Activated naive CD4-positive, alpha-beta T cell treated with anti-CD3 and anti-CD28 coated beads for 36 hours (primary cell): ENCODE measurements at places on chromosomes 11 and 22.

- H3K4me3 ChIP-seq = no peak overlapping the region
- no peaks in the 10 kb centered on the region for H3K36me3 ChIP-seq
- H3K4me1 ChIP-seq = no peaks in the 10 kb centered on the region
- no peak for DNase-seq
- no peak overlapping the region for H3K27ac ChIP-seq
These were observed 24.1 kb upstream of the MICAL3 start for GRCh38 chr22:18048441-18048898.

GRCh38 chr11:83151274-83151977 lies 5.5 kb upstream of the PCF11 start:
- peaks cover 7% of the 10 kb centered on the region for H3K4me1 ChIP-seq
- DNase-seq = no peak
- no peaks in the 10 kb centered on the region for H3K36me3 ChIP-seq
- no peak overlapping the region for H3K4me3 ChIP-seq

- no peak overlapping the region for H3K4me3 ChIP-seq
- no peaks in the 10 kb centered on the region for H3K4me1 ChIP-seq
- H3K36me3 ChIP-seq = no peaks in the 10 kb centered on the region
- no peak overlapping the region for H3K27ac ChIP-seq
- DNase-seq = no peak
These were observed 735.9 kb downstream of the NTM start for GRCh38 chr11:132106096-132106982.

DNA sequence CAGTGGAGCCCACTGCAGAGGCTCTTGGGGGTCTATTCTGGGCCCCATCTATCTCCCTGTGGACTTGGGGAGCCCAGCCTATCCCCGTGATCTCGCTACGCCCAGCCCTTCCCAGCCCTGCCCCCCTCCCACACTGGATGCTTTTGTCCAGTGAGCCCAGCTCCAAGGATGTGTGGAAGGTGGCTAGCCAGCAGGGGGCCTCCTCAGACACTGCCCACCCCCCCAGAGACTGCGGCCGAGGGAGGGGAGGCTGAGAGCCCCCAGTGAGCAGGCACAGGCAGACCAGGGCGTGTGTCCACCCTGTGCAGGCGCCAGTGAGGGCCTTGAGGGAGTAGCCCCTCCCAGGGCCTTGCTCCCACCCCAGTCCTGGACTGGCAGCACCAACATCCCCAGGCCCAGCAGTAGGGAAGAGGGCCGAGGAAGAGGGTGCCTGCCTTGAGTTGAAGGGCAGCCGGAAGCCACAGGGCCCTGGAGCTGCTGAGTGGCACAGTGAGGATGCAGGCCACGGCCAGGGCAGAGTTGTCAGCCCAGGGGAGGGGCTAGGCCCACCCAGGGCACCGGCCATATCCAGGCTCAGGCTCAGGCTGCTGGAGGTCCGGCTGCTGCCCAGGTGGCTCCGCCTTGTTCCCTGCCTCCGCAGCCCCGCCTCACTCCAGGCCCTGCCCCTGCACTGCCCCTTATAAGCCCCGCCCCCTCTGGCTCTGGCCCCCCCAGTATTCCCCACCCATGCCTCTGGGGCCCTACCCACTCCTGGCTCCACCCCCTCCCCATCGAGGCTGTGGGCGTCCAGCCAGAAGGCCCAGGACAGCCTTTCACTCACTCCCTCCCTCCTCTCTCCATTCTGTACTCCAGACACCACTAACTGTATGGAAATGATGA lies 28.0 kb downstream of the MOB2 start:
- no peaks in the 10 kb centered on the region for H3K4me1 ChIP-seq
- no peaks in the 10 kb centered on the region for H3K36me3 ChIP-seq
- no peak for DNase-seq
- H3K27ac ChIP-seq = no peak overlapping the region

DNA sequence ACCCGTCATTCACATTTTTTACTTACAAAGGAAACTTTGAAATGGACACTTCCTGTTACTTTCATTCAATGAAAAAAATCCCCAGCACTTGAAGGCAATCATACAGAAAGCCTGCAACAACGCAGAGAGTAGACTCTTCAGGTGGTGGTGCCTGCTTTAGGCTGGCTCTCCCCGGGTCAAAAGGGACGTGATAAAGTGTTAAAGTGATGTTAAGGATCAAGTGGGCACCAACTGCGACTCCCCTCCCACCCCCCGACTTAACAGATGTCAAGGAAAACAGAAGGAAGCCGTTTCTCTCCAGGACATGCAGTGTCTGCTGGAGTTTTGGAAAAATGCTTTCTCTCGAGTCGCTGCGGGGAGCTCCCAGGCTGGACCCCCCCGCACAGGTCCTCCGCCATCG lies 414 bp upstream of the PNPLA3 start:
- H3K4me3 ChIP-seq = peak overlapping the region; percentile 61
- no peaks in the 10 kb centered on the region for H3K36me3 ChIP-seq
- peak; percentile 18 for DNase-seq
- peaks cover 4% of the 10 kb centered on the region for H3K4me1 ChIP-seq
- H3K27ac ChIP-seq = no peak overlapping the region

- no peak overlapping the region for H3K27ac ChIP-seq
- H3K36me3 ChIP-seq = peaks cover 10% of the 10 kb centered on the region
- H3K4me1 ChIP-seq = no peaks in the 10 kb centered on the region
- H3K27me3 ChIP-seq = no peaks in the 10 kb centered on the region
These were observed 51.2 kb upstream of the MYO18B start for GRCh38 chr22:25690798-25691197.

GRCh38 chr11:84906995-84907394 lies 720.1 kb downstream of the DLG2 start:
- no peak overlapping the region for H3K4me3 ChIP-seq
- DNase-seq = no peak
- H3K27ac ChIP-seq = no peak overlapping the region
- no peaks in the 10 kb centered on the region for H3K27me3 ChIP-seq

DNA sequence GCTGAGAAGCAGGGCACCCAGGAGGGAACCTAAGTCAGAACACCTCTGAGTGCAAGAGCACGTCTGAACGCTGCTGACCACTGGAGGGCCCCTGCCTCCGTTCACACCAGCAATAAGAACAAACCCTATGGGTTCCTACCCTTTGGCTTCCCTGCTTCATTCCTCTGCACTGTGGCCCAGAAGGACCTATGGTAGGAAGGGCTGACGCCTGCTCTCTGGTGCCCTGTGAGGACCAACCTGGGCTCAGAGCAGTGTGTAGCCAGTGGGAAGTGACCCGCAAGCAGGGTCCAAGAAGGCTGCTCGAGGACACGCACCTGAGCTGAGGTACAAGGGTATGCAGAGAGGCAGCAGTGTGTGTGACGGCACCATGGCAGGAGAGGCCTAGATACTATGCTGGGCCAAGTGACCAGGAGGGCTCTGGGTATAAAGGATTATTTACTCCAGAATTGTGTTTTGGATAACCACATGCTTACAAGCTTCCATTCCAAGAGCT lies 68.8 kb upstream of the CLTCL1 start:
- no peak for DNase-seq
- H3K4me1 ChIP-seq = no peaks in the 10 kb centered on the region
- H3K4me3 ChIP-seq = no peak overlapping the region
- H3K36me3 ChIP-seq = peaks cover 30% of the 10 kb centered on the region

- H3K27ac ChIP-seq = peak overlapping the region; percentile 91
- no peaks in the 10 kb centered on the region for H3K27me3 ChIP-seq
- H3K36me3 ChIP-seq = peaks cover 7% of the 10 kb centered on the region
- peak overlapping the region; percentile 95 for H3K4me3 ChIP-seq
These were observed 904 bp downstream of the SLC35F2 start for GRCh38 chr11:107857550-107858216.

GRCh38 chr22:34105461-34106062 lies 185.3 kb upstream of the LARGE1 start:
- no peaks in the 10 kb centered on the region for H3K4me1 ChIP-seq
- H3K36me3 ChIP-seq = no peaks in the 10 kb centered on the region
- peaks cover 11% of the 10 kb centered on the region for H3K27me3 ChIP-seq
- peak; percentile 45 for DNase-seq

- no peaks in the 10 kb centered on the region for H3K27me3 ChIP-seq
- H3K27ac ChIP-seq = no peak overlapping the region
- no peak for DNase-seq
- no peaks in the 10 kb centered on the region for H3K4me1 ChIP-seq
These were observed 13.8 kb downstream of the ATP5MG start for GRCh38 chr11:118415062-118415738.

- H3K4me3 ChIP-seq = no peak overlapping the region
- H3K4me1 ChIP-seq = peaks cover 66% of the 10 kb centered on the region
- no peak for DNase-seq
- H3K36me3 ChIP-seq = no peaks in the 10 kb centered on the region
These were observed 6.1 kb downstream of the CD81 start for GRCh38 chr11:2382936-2383851.

GRCh38 chr11:120120805-120121335 lies 17.0 kb downstream of the TRIM29 start:
- no peak overlapping the region for H3K4me3 ChIP-seq
- no peaks in the 10 kb centered on the region for H3K36me3 ChIP-seq
- H3K4me1 ChIP-seq = no peaks in the 10 kb centered on the region

- peak overlapping the region; percentile 83 for H3K4me3 ChIP-seq
- H3K27me3 ChIP-seq = no peaks in the 10 kb centered on the region
- peaks cover 29% of the 10 kb centered on the region for H3K36me3 ChIP-seq
- H3K27ac ChIP-seq = peak overlapping the region; percentile 99
- H3K4me1 ChIP-seq = peaks cover 85% of the 10 kb centered on the region
- DNase-seq = peak; percentile 62
These were observed 1.2 kb upstream of the CXCR5 start for GRCh38 chr11:118882491-118882890.

GRCh38 chr22:47736186-47737034 lies 974.0 kb downstream of the TBC1D22A start:
- H3K36me3 ChIP-seq = no peaks in the 10 kb centered on the region
- no peak overlapping the region for H3K27ac ChIP-seq
- H3K4me3 ChIP-seq = no peak overlapping the region

DNA sequence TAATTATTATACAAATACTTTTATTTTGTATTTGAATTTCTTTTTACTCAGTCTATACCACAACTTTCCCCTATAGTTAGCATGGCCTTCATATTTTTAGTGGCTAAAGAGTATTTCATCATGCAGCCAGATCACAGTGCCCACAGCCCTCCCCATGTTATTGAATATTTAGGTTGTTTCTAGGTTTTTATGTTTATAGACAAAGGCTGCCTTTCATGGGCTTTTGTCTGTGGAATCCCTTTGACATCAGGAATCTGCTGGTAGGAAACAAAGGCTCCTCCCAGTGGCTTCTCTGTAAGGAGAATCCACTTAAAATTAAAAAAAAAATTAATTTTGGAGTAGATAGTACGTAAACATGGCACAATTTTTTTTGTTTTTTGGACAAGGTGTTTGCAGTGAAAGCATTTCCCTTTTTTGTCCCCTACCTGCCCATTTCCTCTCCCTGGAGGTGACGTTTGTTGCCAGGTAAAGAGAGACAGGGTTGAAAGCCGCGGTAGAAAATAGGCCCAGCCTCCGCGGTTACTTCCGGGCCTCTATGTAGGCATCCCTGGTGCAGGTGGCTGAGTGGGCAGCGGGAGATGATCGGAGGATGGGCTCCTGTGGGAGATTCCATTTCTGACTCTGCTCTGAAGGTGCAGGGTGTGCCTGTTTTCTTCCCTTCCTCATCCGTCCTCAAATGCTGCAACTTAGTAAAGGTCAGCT lies 82.2 kb upstream of the OR4B1 start:
- no peak overlapping the region for H3K27ac ChIP-seq
- H3K4me3 ChIP-seq = no peak overlapping the region
- no peaks in the 10 kb centered on the region for H3K27me3 ChIP-seq

- peaks cover 77% of the 10 kb centered on the region for H3K27me3 ChIP-seq
- no peak overlapping the region for H3K27ac ChIP-seq
- peaks cover 31% of the 10 kb centered on the region for H3K4me1 ChIP-seq
- H3K4me3 ChIP-seq = no peak overlapping the region
- DNase-seq = no peak
These were observed 4.6 kb downstream of the WT1 start for GRCh38 chr11:32430568-32431381.

- peak overlapping the region; percentile 76 for H3K4me3 ChIP-seq
- peak; percentile 56 for DNase-seq
- H3K27ac ChIP-seq = peak overlapping the region; percentile 65
- H3K27me3 ChIP-seq = no peaks in the 10 kb centered on the region
- H3K36me3 ChIP-seq = peaks cover 2% of the 10 kb centered on the region
These were observed 11.0 kb upstream of the PLAAT2 start for GRCh38 chr11:63573881-63574855.

DNA sequence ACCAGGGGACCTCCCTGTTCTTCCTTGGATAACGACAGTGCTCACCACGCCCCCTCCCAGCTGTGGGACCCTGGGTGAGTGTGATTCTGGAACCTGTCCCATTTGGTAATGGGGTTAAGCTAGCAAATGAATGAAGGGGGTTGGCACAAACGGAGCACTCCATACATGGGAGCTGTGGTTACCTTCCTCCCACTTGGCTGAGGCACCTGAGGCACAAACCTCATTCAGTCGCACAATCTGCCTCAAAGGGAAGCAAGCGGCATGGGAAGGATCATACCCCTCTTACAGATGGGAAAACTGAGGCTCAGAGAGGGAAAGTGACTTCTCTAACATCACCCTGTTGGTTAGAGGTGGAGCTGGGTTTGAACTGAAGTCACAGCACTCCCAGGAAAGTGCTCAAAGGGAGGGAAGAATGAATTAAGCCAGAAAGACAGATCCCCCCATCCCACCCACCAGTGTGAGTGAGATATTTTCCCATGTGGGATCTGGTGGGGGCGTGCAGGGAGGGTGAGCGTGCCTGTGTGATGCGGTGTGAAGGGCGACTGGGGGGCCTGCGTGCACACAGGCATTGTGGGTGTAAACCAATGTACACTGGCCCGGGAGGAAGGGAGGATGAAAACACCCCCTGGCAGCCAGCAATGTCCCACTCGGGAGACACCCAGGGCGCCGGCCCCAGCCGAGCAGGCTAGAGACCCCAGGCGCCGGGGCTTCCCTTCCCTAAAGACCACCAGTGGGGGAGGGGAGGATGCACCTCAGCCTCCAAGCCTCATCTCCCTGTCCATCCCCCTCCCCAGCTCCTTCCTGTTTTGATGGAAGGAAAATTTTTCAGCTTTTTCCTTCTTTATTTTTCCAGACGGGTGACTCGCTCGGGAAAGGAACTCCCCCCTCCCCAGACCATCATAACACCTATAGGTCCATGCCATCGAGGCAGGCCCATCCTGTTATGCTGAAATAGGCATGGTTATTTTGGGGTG lies 8.0 kb upstream of the PDGFB start:
- H3K4me3 ChIP-seq = no peak overlapping the region
- H3K36me3 ChIP-seq = no peaks in the 10 kb centered on the region
- peaks cover 8% of the 10 kb centered on the region for H3K27me3 ChIP-seq
- DNase-seq = no peak

DNA sequence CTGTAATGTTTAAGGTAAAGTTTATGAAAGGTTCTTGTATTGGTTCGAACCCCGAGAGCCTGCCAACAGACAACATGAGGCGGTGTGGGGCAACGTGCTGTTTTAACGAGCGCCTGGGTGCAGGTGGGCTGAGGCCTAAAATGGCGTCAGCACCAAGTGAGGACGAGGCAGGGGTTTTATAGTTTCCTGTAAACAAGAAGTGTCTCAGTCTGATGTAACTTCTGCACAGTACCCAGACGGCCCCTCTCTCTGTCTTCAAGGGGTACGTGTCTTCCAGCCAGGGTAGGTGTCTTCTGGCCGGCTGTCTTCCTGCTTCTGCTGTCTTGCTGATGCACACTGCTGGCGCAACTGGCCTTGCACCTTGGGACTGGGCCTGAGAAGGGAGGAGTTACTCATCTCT lies 2.7 kb downstream of the PPFIBP2 start:
- DNase-seq = peak; percentile 31
- H3K36me3 ChIP-seq = no peaks in the 10 kb centered on the region
- H3K27me3 ChIP-seq = no peaks in the 10 kb centered on the region

- no peak for DNase-seq
- H3K27me3 ChIP-seq = peaks cover 2% of the 10 kb centered on the region
- no peak overlapping the region for H3K27ac ChIP-seq
- H3K4me3 ChIP-seq = no peak overlapping the region
- H3K4me1 ChIP-seq = no peaks in the 10 kb centered on the region
These were observed 115.8 kb downstream of the CSNK2A3 start for GRCh38 chr11:11237070-11237832.
